ENCODE measurements at places on chromosomes 6 and 20.

- DNase-seq, result no peak
These were observed 63.5 kb upstream of the ASCC3 start for GRCh38 chr6:100944644-100945043.

DNA sequence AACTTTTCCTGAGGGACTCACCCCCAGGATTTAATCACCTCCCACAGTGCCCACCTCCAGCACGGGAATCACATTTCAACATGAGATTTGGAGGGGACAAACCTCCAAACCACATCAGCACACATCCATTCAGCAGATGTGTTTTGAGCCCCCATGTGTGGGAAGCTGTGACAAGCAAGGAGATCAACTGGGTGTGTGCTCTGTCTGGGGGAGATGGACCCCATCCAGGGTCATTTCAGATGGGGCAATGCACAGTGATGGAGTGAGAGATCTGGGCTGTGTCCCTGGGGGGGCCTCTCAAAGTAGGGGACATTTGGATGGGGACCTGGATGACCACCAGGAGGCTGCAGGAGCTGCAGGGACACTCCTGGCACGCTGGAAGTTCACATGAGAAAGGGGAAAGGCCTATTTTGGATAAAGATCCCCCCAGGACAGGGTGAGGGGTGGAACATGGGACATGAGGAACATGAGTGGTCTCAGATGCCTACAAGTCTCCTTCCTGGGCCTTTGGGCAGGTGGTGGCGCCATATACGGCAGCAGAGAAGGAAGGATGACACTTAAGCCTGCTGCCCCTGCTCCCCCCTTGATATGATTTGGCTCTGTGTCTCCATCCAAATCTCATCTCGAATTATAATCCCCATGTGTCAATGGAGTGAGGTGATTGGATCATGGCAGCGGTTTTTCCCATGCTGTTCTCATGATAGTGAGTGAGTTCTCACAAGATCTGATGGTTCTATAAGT lies 49.6 kb downstream of the SLC2A10 start:
- DNase-seq, result no peak

- no peak for DNase-seq
These were observed 53.2 kb downstream of the PDE7B start for GRCh38 chr6:135904666-135905065.

DNA sequence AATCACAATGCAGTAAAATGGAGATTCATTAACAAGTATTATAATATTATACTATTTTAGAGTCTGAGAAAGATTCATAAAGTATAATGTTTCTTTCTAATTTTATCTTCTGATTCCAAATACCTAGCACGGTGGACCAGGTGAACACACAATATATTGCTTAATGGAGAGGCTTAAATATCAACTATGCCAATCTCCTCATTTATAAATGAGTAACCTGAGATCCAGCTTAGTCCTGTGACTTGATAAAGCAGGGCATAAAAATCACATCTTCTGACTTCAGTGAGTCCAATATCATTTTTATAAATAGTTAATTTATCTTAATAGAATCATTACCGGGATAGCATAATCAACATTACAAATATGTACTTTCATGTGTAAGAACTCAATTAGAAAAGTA lies 144.4 kb upstream of the GJE1 start:
- no peak for DNase-seq

GRCh38 chr20:8321001-8321400 lies 188.9 kb downstream of the PLCB1 start:
- no peak for DNase-seq

- DNase-seq, result no peak
These were observed 8.2 kb downstream of the HECA start for GRCh38 chr6:139143111-139143510.

GRCh38 chr6:56242346-56242745 lies 5.0 kb downstream of the COL21A1 start:
- DNase-seq, result no peak

DNA sequence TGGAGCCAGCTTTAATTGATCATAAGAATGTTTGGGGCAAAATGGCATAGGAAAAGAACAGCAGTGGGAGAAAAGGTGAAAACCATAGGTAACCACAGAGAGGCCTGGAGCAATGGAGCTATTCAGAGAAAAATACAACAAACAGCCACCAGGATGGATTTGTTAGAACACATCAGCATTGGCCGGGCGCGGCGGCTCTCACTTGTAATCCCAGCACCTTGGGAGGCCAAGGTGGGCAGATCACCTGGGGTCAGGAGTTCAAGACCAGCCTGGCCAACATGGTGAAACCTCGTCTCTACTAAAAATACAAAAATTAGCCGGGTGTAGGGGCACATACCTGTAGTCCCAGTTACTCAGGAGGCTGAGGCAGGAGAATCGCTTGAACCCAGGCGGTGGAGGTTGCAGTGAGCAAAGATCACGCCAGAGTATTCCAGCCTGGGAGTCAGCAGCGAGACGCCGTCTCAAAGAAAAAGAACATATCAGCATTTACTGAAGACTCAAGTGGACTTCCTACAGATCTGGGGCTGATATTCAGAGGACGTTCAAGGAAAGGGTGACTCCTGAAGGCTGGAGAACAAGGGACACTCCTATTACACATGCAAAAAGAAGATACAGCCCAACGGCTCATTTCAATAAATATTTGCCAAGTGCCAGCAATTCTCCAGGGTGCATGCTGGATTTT lies 20.2 kb downstream of the SNHG17 start:
- DNase-seq, result no peak

- no peak for DNase-seq
These were observed 441.5 kb upstream of the FLRT3 start for GRCh38 chr20:14778875-14779274.

DNA sequence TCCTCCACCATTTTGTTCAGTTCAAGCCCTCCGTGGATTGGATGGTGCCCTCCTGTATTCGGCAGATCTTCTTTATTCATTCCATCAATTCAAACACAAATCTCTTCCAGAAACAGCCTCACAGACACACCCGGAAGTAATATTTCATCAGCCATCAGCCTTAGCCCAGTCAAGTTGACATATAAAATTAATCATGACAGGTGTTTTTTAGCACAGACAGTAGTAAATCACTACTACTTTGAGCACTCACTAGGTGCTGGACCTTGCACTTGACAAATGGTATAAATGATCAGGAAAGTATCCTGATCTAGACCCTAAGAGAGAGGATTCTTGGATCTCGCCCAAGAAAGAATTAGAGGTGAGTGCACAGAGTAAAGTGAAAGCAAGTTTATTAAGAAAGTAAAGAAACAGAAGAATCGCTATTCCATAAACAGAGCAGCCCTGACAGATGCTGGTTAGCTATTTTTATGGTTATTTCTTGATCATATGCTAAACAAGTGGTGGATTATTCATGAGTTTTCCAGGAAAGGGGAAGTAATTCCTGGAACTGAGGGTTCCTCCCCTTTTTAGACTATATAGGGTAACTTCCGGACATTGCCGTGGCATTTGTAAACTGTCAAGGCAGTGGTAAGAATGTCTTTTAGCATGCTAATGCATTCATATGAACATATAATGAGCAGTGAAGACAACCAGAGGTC lies 194.6 kb upstream of the LAMP5 start:
- no peak for DNase-seq

DNA sequence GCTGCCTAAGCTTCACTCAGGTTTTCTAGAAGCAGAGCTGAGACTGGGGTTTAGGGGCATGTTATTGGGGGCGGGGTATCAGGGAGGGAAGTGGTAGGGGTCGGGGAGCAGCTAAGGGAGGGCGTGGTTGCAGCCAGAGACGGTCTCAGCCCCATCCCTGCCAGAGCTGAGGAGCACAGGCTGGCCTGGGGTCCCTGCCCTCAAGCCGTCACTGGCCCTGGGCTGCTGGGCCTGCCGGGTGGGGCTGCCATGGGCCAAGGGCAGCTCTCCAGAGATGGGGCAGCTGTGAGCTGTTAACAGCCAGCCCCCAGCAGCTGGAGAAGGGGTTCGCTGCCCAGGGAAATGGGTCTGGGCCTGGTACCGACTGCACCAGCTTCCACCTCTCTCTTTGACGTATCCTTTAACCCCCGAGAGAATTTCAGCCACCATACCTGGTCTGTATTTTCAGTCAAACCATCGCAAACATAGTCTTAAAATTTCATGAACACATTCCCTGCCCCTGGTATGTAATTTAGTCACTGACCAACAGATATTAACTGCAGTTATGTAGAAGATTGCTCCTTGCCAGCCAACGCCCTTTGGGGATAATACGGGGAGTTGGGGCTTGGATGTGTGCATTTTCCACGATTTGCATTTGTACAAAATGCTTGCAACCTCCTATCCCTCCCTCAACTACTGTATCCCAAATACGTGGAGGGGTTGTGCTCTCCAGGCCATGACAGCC lies 253.4 kb downstream of the TAF4 start:
- no peak for DNase-seq

DNA sequence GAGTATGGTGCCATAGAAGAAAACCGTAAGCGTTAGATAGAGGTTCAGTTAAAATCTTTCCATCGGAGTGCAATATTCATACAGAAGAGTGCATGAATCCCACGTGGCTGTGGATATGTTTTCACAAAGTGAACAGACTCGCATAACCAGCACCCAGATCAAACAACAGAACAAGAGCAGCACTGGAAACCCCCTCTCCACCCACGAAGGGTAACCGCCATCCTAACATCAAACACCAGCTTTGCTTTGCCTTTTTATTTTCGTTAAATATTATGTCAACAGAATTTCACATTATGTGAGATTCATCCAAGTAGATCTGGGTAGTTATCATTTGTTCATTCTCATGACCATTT lies 4.7 kb downstream of the GTSF1L start:
- no peak for DNase-seq

GRCh38 chr6:2579804-2580570 lies 170.7 kb downstream of the MYLK4 start:
- no peak for DNase-seq

- no peak for DNase-seq
These were observed 253.4 kb downstream of the CDH4 start for GRCh38 chr20:61505508-61505907.

DNA sequence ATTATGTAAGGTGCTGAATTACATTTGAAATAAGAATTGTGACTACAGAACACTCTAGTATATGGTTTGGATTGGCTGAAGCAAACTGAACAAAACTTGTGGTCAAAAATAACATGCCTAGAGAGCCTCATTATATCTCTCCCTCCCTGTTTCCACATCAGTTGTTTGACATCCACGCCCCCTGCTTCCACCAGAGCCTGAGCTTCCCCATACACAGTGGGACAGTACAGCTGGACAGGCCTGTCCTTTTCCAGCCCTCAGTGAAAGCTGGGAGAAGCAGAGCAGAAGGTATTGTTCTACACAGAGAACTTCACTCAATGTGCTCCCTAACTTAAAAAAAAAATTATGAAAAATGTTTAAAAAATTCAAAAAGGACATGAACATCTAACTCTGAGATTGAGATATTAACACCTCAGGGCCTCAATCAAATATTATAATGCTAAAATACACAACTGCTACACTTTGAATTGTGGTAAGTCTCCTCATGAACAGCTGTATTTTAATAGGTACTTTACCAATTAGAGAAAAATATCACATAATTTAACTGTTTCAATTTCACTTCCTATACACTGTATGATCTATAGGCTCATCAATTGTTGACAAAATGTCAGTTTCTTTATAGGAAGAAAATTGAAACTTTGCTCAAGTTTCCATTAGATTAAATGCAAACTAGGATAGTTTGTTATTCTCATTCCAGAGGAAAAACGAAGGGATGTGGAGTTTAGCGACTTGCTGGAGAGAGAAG lies 44.9 kb upstream of the SCML4 start:
- no peak for DNase-seq

DNA sequence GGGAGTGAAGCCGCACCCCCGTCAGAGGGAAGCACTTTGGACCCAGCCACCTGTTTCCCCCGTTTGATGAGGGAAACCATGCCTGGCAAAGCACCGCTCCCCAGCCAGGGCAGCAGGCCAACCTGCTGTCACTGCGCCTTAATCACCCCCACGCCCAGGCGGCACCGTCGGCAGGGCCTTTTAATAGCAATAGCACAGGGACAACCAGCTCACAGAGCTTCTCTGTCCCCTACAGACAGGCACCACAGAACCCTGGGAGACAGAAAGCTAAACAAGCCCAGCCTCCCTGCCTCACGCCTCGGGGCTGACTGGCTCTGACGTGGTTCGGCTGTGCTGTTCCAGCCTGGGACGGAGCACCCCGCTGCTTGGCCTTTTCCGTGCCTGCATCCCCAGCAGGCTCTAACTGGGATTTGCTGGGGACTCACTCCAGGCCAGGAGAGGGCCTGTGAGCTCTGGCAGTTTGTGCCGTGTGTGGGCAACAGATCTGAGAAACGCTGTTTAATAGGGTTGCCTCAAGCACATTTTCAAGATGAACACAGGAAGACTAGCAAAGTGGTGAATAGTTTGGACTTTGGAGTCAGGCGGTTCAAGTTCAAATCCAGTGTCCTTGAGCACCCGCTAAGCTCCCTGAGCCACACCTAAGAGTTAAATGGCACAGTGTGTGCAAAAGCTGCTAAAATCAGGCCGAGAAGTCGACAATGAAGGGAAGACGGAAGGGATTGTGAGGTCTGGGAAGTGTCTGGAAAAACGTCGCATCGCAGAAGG lies 223.8 kb downstream of the NRN1 start:
- no peak for DNase-seq

DNA sequence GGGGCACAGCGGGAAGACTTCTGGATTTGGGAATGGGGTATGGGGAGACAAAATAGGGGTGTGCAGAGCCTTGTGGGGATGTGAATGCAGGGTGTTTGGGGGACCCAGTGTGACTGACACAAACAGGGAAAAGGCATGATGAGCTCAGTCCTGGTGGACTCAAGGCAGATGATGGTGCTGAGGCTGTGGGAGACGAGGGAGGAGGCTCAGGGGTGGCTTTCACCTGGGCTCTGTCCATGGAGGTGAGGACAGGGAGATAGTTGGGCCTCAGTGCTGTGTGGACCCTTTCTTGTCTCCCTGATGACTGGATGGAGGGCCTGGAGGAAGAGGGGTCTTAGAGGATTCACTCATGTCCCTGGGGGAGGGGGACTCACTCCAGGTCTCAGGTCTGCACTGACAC lies 26.2 kb upstream of the MICB start:
- DNase-seq, result no peak

DNA sequence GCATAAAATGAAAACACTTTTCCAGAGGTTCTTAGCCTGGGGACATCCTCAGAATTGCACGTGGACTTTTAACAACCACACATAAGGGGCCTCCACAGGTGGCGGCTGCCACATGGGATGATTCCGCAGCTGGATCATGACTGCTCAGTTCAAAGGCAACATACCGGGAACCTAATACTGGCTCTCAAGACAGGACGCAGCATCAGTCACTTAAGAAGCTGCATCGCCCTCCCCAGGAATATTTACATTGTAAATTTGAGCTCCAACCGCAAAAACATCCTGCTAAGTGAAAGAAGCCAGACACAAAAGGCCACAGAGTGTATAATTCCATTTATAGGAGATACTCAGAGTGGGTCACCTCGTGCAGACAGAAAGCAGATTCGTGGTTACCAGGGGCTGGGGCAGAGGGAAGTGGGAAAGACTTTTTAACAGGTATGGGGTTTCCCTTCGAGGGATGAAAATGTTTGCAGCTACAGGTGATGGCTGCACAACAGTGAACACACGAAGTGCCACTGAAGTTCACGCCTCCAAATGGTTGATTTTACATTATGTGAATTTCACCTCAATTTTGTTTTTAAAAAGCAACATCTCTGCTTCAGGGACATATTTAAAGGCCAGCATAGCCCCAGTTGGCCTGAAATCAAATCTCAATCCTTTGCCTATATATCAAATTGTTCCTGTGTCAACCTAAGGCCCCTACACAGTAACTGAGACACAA lies 141.5 kb downstream of the BMP7 start:
- no peak for DNase-seq

- no peak for DNase-seq
These were observed 17.0 kb upstream of the CPNE5 start for GRCh38 chr6:36856277-36856676.

- DNase-seq, result no peak
These were observed 27.0 kb upstream of the TBC1D7 start for GRCh38 chr6:13355043-13355945.

Data from GOT3 (cell line).